CD8-positive, alpha-beta memory T cell (primary cell): ENCODE measurements at places on chromosomes 3 and 15. TPM values are rescaled to one million over a fixed set of nuclear protein-coding genes. Genes with fewer than 3 reads are reported as not detected.

DNA sequence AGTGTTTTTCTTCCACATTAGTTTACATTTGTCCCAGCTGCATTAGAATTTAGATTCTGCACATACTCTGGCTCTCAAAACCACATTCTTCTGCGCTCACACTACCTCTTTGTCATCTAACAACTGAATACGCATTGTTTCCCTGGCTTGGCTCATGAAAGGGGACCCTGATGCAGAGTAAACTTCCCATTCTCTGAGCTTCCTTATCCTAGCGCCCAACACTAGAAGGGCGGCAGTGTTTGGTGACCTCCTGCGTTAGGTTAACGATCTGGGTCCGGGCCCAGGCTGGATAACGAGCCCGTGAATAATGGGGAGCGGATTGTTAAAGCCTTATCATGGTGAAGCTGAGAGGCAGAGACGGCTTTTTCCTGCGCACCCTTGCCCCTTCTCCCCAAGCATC, 63.9 kb downstream of the ETV5 start:
- DNase-seq = no peak

Gene LDHAL6B
- polyA plus RNA-seq = not detected

Gene SLC27A2
- polyA plus RNA-seq = 3.0 TPM

Gene CDHR4
- not detected for polyA plus RNA-seq

Gene GXYLT2
- polyA plus RNA-seq = not detected
